ENCODE measurements at places on chromosomes 2 and 18.

DNA sequence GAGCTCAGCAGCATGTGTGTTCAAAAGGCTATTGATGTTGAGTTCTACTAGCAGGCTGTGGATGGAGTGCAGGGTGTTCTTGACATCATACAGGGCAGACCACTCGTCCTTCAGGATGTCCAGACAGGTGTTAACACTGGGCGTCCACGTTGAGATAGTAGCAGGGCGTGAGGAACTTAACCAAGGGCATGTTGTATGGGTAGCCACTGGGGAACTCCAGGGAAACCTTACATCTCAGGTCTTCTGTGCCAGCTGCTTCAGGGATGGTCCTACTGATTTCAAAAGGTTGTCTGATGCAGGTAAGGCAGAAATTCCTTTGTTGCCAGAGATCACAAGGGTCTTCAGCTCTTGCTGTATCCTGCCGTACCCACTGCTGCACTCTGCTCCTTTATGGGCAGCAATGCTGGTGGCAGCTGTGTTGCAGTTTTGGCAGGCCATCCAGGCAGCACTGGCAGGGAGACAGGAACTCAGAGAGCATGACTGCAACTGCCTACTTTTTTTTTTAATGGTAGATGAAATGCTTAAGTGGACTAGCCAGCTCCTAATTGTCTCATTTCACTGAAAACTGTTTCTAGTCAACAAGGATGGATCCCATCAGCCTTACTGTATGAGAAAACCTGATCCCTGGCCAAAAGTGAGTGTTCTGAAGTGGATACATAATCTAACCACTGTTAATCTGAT, 32.4 kb upstream of the RBBP8 start:
- DNase-seq = no peak

GRCh38 chr18:46497129-46497528, 159.9 kb downstream of the LOXHD1 start:
- no peak for DNase-seq

DNA sequence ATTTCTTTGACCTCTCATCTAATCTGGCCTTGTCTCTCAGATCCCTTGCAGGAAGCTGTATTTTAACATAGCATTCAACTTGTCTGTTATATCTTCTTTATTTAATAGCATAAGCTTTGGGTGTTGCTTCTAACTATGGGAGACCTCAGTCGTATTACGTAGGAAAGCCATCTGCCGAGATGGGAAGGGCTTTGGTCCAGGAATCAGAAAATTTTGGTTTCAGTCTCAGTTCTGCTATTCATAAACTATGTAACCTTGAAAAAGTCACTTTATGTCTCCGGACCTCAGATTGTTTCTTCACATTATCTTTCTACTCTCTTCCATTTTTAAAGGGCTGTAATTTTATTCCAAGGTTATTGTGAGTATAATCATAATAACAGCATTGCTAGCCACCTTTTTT, 297.7 kb downstream of the SATB2 start:
- DNase-seq = no peak

DNA sequence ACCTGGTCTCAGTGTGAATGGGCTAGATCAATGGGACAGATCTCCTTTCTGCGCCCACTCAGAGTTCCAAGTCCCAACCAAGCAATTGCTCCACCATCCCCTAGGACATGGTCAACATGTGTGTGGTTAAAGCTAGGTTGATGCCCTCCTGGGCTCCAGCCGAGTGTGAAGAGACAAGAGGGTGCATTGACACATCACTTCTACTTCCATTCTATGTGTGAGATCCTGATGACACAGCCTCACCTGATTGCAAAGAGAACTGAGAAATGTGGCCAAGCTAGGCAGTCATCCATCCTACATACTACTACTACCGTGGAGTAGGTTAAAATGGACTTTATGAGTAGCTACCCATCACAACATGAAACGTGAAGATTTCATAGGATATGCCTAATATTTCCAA, 106.8 kb downstream of the NCKAP5 start:
- DNase-seq = no peak

GRCh38 chr2:236982693-236983455, 102.8 kb upstream of the COPS8 start:
- no peak for DNase-seq

- no peak for DNase-seq
These were observed 91.5 kb upstream of the HS6ST1 start for GRCh38 chr2:128410035-128410757.
